ENCODE measurements at places on chromosomes 3 and 15.

DNA sequence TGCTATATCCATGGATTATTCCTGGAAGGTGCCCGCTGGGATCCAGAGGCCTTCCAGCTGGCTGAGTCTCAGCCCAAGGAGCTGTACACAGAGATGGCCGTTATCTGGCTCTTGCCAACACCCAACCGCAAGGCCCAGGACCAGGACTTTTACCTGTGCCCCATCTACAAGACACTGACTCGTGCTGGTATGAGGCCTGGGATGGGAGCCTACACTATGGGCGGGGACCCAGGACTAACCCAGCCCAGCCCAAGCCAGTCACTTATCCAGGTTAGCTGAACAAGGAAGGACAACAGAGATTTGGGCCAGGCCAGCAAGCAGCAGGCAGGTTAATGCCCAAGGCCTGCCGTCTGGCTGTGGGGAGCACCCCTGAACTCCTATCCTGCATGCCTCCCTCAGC is 45.3 kb downstream of the SEMA3G start:
- no peak for DNase-seq

GRCh38 chr3:23991683-23992628 is 46.9 kb downstream of the NR1D2 start:
- DNase-seq = no peak

- DNase-seq = no peak
These were observed 15.4 kb downstream of the HOMER2 start for GRCh38 chr15:82936966-82937711.

DNA sequence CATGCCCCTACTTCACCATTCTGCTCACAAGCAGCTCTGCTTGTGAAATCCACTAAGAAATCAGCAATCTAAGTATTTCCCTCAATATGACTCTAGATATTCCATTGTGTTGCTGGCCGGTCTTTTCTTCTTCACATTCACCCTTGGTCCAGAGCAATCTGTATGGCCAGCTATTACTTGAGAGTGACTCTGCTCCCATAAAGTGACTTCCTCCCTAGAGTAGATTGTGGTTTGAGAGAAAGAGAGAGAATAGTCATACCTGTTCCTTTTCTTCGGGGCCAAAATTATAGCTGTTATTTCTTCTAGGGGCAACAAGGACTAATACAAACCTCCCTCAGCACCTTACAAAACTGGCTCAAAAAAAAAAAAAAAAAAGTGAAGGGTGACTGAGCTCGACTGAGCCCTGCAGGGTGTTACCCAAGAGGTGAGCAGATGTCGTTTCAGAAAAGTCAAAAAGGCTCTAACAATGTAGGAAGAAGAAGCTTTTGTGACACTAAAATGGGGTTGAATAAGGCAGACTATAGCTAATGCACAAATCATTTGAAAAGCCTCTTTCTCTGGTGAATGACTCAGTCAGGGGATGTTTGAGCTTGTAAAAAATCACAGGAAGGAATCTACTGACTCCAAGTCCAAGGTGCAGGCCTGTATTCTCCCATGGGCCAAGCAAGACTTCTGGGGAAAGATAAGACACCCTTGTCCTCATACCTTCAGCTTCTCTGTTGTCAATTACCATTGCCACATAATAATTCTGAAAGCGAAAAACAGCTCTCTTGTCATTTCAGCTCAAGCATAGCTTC is 161.0 kb upstream of the SLC24A5 start:
- no peak for DNase-seq
